NCI-H1694 treated with DMSO at 0.1 percent for 48 hours (cell line): ENCODE measurements at places on chromosomes 2 and 18.
A peak's percentile ranks its signal among the peaks of the same experiment; 100 is the strongest.

- peak; percentile 8 for DNase-seq
Observed at GRCh38 chr2:14137643-14138042, 494.9 kb upstream of the LRATD1 start.

DNA sequence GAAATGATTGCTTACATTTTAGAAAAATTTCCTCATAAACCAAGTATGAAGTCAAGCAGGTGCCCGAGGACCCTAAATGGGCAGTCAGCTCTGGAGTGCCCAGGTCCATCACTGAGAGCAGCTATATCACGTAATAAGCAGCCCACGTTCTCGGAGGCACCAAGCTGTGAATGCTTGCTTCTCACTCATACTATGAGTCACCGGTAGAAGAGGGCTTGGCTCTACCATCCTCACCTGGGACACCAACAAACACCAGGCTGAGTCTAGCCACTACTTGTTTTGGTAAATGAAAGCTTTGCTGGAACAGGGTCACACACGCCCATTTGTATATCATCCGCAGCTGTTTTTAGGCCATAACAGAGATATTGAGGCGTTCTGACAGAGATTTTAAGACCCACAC is 207.5 kb downstream of the SEPTIN10 start:
- no peak for DNase-seq

DNA sequence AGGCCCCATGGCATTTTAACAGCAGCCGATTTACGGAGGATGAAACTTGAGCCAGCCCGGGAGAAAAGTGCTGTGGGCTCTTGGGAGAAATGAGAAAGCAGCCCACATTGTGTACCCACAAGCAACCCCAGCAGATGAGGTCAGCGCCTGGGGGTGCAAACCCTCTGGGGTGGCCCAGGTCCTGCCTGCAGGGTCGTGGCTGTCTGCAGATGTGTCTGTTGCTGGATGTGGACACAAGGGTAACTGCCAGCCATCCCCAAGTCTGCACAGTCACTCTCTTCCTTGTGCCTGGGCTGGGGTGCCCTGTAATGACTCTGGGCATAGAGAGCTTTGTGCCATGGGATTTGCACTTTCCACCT is 170.8 kb downstream of the PRKCE start:
- no peak for DNase-seq

GRCh38 chr2:61510674-61511671 is 27.2 kb downstream of the XPO1 start:
- no peak for DNase-seq

DNA sequence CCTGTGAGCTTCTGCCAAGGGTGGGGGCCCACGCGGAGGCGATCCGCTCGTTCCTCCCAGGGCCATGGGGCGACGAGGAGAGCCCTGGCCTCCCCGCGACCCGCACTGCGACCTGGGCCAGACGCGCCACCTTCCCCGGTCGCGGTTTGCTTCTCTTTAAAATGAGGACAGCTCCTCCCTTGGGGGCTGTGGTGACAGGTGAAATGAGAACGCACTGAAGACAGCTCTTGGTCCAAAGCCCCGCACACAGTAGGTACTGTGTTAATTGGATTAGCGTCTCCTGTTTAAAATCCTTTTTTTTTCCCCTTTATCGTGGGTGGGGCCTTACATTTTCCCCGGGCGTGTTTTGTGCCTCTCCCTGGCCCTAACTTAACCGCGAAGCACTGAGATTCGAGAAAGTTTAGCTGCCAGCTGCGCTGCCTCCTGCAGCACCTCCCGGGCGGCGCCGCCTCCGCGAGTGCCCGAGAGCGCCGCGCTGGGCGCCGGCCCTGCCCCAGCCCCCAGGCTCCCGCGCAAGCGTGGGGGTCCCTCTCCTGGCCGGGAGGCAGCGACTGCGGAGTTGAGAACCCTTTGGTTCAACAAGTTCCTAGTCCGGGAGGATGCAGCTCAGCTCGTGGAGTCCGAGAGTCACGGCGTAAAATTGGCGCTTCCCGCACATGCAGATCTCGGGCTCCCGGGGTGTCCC is 1.1 kb downstream of the HPCAL1 start:
- no peak for DNase-seq

DNA sequence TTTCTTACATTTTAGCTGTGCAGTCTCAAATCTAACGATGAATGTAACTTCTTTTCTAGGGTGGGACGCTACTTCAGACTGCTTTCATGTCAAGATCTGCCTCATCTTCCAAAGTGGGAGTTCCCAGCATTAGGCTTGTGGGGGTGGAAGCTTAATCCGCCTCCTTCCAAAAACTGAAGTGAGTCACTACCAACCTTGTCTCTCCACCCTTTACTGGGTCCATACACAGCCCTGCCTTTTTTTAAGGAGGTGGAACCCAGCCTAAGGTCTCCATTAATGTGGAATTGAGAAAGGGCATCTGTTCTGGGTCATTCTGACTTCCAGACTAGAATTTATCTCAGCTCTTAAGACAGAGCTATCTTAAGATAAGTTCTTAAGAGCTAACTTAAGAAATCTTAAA is 42.0 kb upstream of the NFE2L2 start:
- no peak for DNase-seq
